ENCODE measurements at places on chromosomes 2 and 18. TPM values are rescaled to one million over a fixed set of nuclear protein-coding genes. Genes with fewer than 3 reads are reported as not detected.

DNA sequence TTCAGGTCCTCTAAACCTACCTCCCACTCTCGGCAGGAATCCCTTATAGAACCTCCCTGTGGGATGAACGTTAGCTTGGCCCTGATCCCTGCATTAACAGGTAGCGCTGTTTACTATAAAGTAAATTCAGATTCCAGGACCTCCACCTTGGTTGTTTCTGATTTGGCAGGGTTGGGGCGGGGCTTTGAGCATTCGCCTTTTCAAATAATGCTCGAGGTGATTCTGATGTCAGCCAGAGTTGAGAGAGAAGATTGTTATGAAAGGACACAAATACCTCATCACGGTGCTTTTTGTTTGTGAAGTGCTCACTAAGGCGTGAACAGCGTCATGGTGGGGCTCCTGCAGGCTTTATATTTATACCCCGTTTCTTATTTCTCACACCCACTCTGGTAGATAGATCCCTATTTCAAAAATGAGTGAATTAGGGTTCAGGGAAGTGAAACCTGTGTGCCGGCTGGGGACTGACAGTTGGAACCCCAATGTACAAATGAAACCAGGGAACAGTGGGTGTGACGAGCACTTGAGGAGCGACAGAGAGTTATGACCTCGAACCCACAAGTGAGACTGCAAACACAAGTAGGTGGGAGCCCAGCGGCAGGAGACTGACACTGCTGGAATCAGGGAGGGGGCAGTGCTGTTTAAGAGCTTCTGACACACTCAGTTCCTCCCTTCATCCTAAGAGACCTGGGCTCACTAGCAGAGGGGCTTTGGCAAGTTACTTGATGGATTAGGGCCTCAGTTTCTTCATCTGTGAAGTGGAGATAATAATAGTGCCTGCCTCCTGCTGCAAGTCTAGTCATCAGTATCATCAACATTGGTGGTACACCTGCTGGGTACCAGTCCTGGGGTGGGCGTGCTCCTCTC is 14.2 kb upstream of the CXCR4 start:
- DNase-seq, result peak; percentile 87

DNA sequence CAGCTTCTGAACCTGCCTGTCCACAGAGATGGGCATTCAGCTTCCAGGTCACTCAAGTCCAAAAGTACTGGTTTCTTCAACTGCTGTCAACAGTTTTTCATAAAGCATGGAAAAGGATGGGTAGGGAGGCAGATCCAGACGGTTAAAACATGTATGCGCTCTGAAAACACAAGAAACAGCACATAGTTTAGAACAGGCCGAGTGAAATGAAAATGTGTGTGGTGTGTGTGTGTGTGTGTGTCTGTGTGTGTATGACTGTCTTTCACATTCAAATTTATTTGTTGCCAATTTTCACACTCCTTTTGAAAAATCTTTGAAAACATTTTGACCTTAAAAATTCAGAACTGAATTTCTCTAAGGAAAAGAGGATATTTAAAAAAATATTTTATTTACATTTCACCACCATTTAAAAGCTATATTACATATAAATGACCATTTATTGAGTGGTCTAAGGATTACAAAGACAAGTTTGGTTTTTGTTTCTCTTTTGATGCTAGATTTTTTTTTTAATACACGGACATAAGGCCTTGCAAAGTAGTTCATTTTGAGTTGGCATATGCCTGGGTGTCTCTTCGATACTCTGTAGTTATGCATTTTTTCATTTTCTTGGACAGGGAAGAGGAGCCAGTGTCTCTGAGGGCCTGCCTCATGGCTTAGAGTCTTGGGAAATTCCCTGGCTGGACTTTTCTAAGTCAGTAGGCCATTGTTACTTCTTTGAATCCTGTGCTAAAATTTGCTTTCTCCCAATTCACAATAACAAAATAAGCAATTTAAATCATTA is 30.0 kb upstream of the STK17B start:
- DNase-seq, result no peak

- DNase-seq, result no peak
These were observed 9.0 kb downstream of the TMEM214 start for GRCh38 chr2:27041752-27042151.

STEAP3 gene
- 0.07 TPM for total RNA-seq

BMP10 gene
- total RNA-seq, result not detected

GRCh38 chr2:20167356-20167755 is 57.6 kb downstream of the SDC1 start:
- DNase-seq, result no peak

- DNase-seq, result no peak
These were observed 76.5 kb downstream of the ZNF521 start for GRCh38 chr18:25275412-25276001.

- no peak for DNase-seq
These were observed 559.2 kb downstream of the RNF144A start for GRCh38 chr2:7476371-7476770.

DNA sequence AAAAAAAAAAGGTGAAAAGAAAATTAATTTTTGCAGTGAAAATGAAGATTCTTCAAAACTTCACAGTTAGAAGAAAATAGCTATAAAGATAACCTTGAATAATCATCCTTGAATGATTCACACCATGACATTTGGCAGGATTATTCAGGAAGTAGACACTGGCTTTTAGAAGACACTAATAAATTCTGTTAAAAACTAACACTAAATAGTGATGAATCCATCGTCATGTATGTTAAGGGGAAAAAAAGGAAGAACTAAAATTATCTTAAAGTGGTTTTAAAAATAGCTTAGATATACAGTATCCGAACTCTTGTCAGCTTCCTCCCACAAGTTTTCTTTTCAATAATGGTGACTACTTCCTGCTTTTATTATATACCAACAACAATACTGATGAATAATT is 10.2 kb downstream of the USP37 start:
- DNase-seq, result no peak

- no peak for DNase-seq
These were observed 188.9 kb downstream of the C1D start for GRCh38 chr2:67873916-67874315.

ALPP gene
- total RNA-seq, result not detected

All from activated naive CD4-positive, alpha-beta T cell treated with anti-CD3 and anti-CD28 coated beads for 36 hours (primary cell).